ENCODE measurements at places on chromosomes 16 and 17.

GRCh38 chr16:49350265-49351095 is 23.1 kb upstream of the C16orf78 start:
- DNase-seq = peak; percentile 2

GRCh38 chr16:77555126-77555525 is 120.3 kb upstream of the ADAMTS18 start:
- no peak for DNase-seq

GRCh38 chr17:8835106-8835505 is 32.4 kb downstream of the PIK3R6 start:
- DNase-seq = no peak

DNA sequence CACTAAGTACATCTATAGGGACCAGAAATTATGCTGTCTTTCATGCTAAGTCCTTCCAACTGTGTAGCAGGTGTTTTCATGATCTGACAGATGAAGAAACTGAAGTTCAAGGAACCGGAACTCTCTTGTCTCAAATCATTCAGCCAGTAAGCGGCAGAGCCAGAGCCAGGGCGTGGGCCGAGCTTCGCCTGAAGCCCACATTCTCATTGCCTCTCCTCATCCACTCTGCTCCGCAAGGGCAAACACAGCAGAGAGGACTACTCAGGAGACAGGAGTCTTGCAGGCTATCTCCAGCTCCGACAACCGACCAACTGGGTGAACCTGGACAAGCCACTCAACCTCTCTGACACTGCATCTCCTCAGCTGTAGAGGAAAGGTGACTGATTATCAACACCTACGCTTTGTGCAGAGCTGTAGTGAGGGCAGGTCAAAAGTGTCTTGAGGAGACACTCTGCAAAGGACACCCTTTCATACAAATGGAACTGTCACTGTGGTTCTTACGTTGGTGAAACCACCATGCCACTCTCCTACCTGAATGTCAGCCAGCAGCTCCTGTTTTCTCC is 72.9 kb downstream of the CYTH1 start:
- DNase-seq = no peak
